Activated CD8-positive, alpha-beta memory T cell treated with anti-CD3 and anti-CD28 coated beads for 1 hour (primary cell): ENCODE measurements at places on chromosomes 7 and 10.

- DNase-seq: no peak
Observed at GRCh38 chr7:64951250-64951848, 39.5 kb downstream of the ZNF117 start.

- DNase-seq: no peak
Observed at GRCh38 chr7:54944179-54944578, 74.6 kb upstream of the EGFR start.

DNA sequence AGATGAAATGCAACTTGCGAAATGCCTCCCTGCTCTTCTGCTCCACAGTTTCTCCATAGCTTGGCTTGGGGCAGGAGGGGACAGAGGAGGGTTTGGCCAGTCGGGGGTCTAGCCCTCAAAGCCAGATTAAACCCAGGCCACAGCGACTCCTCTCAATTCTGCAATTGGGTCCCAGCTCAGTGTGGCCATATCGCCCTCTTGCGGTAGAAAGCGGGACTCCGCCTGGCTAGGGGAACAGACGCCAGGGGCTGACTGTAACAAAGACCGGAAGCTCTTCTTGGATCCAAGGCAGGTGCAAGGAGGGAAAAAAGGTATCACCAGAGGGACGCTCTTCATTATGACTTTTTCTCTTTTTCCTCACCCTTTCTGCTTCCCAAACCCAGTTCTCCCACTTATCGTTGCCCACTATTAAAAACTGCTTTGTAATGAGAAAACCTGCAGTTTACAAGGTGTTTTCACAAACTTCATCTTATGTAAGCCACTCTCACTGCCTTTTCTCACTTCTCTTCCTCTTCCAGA is 36.6 kb upstream of the TNPO3 start:
- peak; percentile 75 for DNase-seq

- no peak for DNase-seq
Observed at GRCh38 chr7:81645435-81645834, 124.4 kb downstream of the HGF start.

DNA sequence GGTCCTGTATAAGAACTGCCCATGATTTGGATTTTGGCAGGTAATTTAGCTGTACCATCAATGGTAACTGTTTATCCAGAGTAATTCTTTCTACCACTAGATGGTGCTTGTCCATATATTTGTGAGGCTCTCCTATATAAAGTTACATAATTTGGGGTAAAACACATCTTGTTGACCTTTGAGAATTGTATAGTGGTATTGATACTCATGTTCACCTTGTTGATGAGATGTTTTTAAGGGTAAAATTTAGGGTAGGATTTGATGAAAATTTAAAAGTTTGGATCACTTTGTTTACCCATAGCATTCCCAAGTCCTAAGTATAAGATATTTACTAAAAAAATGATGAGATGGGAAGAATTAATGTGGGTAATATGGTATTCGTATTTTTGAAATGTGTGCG is 31.6 kb downstream of the ST7 start:
- DNase-seq: no peak

- DNase-seq: no peak
Observed at GRCh38 chr7:81937091-81937490, 167.2 kb upstream of the HGF start.

- no peak for DNase-seq
Observed at GRCh38 chr7:99248391-99249095, 24.1 kb upstream of the MYH16 start.

DNA sequence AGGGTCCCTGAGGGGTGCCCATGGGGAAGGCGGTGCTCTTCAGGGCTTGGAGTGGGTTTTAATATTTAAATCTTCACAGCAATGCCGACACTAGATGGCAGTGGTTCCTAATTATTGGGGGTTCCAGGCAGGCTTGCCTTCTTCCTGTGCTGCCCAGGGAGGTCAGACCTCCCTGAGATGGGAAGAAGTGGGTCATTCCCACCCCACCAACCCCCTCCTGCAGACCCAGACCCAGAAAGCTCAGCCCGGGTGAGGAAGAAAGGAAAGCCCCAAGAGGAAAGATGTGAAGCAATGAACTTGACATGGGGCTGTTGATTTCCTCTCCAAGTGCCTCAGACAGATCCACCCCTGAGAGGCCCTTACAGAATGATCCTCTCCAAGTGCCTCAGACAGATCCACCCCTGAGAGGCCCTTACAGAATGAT is 85.1 kb upstream of the LANCL2 start:
- peak; percentile 24 for DNase-seq

DNA sequence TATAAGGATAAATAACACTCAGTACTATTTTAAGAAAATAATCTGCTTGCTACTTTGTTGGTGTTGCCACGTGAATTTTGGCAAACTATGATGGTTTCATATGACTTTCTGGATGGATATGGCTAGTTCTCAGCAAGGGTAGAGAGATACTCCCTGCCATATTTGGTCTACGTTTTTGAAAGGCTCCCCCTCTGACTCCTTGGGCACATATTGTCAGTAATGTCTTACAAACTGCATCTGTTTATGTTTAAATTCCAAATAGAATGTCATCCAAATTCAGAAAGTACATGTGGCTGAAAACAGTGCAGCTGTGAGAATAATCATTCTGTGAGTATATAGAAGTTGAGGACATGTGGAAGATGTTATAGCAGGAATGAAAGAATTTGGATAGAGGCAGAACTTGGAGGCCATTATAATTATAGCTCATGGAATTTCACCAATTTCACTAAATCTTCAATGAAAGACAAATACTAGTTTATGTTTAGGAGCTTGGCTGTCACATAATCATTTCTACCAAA is 107.8 kb downstream of the SRI start:
- DNase-seq: no peak

- no peak for DNase-seq
Observed at GRCh38 chr10:131514454-131514853, 202.9 kb upstream of the TCERG1L start.

- DNase-seq: no peak
Observed at GRCh38 chr10:844552-844951, 87.0 kb downstream of the LARP4B start.
